Activated naive CD4-positive, alpha-beta T cell (primary cell): ENCODE measurements at places on chromosomes 12 and 14.

- DNase-seq = no peak
These were observed 27.3 kb upstream of the ST8SIA1 start for GRCh38 chr12:22361785-22362184.

- no peak for DNase-seq
These were observed 75.0 kb downstream of the FAR2 start for GRCh38 chr12:29223956-29224543.

- DNase-seq = no peak
These were observed 82.0 kb downstream of the PRKCH start for GRCh38 chr14:61403411-61403810.

- no peak for DNase-seq
These were observed 243.9 kb downstream of the DIO2 start for GRCh38 chr14:79967453-79967852.
